ENCODE measurements at places on chromosomes 2 and 18.
A peak's percentile ranks its signal among the peaks of the same experiment; 100 is the strongest.

DNA sequence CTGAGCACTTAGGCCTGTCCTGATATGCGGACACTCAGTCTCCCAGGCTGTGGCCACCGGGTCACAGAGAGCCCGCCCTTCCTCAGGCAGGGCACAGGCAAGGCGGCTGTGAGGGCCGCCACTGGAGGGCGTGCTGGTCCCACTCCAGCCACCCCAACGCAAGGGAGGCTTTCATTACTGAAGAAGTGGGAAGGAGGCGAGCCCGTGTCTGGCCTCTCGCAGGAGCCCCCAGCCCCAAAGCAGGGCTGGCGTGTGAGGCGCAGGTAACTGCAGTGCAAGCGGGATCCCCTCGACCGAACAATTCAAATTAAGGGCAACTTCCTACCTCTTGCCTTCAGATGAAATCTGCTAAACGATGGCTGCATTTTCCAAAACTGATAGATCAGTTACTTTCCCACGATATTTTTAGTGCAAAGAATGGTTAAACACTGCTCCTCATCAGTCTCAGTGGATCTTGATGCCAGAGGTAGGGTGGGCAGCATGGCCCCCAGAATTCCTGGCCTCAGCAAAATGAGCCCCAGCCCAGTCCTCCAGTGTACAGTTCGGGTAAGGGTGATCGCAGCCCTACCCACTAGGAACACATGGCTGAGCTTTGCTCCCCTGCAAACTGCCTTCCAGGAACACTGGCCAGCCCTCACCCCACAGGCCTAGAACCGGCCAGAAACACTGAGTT lies 97.2 kb downstream of the SEPTIN10 start:
- peak; percentile 65 for DNase-seq

DNA sequence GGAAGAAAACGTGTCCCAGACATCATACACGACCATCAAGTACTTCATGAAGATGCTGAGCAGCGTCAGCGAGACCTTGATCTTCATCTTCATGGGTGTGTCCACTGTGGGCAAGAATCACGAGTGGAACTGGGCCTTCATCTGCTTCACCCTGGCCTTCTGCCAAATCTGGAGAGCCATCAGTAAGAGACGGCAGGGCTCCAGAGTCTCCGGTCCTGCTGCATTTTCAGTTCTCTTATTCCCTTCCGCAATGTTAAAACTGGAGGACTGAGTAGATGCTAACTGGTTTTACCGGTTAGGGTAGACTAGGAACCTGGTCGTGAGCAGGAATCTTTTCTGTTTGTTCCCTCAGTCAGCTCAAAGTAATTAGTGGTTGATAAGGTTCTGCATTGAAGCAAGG lies 32.3 kb downstream of the SLC9A4 start:
- no peak for DNase-seq

GRCh38 chr2:224208007-224208406 lies 168.9 kb upstream of the SERPINE2 start:
- DNase-seq = no peak

GRCh38 chr2:85511008-85511811 lies 27.8 kb upstream of the MAT2A start:
- DNase-seq = no peak

DNA sequence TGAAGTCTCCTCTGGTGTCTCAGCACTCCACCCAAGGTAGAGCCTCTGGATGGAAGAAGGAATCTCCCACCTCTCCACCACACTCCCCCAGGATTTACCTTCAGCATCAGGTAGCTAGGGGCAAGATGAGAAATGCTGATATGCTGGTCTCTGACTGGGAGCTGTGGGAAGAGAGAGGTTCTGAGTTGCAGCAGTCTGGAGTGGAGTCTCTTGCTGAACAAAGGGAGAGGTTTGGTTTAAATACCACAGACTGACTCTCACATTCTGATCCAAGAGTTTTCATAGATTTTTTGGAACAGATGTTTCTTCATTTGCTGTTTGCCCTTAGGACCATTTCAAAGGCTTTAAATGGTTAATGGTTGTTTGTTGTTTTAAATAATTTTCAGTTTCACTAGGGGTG lies 1.1 kb upstream of the CFLAR start:
- DNase-seq = no peak

GRCh38 chr2:64859312-64860212 lies 129.6 kb upstream of the SLC1A4 start:
- no peak for DNase-seq

- DNase-seq = no peak
These were observed 84.7 kb downstream of the NEDD4L start for GRCh38 chr18:58128381-58129374.

GRCh38 chr18:58862356-58862755 lies 2.3 kb upstream of the ZNF532 start:
- no peak for DNase-seq

DNA sequence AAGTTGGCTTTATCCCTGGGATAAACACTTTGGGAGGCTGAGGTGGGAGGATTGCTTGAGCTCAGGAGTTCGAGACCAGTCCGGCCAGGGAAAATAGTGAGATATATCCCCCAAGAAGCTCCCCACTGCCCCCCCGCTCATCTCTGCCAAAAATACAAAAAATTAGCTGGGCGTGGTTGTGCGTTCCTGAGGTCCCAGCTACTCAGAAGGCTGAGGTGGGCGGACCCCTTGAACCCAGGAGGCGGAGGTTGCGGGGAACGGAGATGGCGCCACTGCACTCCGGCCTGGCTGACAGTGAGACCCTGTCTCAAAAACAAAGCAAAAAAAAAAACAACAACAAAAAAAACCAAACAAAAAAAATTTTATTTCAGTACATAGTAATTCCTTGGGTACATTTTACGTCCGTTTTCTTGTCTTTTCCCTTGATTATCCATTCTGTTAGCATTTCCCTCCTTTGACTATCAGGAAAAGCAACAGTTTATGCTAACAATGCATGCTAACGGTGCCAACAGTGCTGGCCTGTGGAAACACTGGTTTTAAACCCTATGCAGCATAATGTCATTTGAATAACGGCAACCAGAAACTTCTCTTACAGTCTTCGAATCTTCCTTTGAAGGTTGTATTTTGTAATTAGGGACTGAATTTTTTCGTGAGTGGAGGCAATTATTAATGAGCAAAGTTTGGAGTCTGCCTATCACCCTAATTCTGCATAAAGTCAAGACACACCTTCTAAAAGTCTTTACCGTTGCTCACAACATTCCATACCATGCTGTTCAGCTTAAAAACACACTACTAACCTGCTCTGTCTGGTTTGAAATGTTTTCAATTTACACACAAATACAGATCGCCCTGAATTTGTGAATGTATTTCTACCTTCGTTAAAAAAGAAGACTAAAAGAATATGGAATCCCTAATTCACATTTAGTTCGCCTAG lies 721 bp upstream of the MIB1 start:
- no peak for DNase-seq

DNA sequence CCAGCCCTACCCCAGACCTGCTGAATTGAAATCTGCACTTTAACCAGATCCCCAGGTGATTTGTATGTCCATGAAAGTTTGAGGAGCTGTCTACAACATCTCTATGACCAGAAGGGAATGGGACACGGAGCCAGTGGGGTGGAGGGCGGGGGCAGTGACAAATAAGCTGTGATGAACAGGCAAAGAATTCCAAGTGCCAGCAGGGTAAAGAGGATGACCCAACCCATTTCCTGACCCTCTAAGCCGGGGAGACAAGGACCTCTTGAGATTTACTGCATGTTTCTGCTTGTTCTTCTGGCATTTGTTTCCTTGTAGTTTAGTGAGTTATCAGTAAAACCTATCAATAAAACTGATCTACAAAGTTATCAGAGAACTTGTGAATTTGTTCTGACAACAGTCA lies 8.7 kb downstream of the TET3 start:
- no peak for DNase-seq

- no peak for DNase-seq
These were observed 484.0 kb upstream of the ID2 start for GRCh38 chr2:8197825-8198224.

GRCh38 chr2:20327370-20327769 lies 23.3 kb downstream of the PUM2 start:
- no peak for DNase-seq

GRCh38 chr2:179952658-179953057 lies 54.4 kb downstream of the CWC22 start:
- no peak for DNase-seq

DNA sequence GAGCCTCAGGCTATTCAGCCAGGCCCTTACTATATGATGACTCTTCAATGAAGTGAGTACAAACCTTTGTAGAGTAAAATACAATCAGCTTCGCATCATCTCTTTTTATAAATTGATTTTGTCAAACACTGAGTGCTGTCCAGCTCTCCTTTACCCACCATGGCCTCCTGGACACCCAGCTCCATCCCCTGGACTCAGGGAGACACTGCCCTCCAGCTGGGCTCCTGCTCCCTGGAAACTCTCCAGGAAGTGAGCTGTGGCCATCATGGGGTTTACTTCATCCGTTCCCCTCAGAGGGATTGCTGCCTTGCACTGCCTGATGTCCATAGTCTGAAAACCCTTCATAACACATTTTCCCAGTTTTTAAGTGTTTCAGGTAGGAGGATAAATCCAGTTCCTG lies 82.5 kb upstream of the XIRP2 start:
- no peak for DNase-seq

GRCh38 chr18:37435996-37436395 lies 129.6 kb downstream of the CELF4 start:
- no peak for DNase-seq

GRCh38 chr2:157572725-157573124 lies 55.9 kb downstream of the ACVR1C start:
- peak; percentile 12 for DNase-seq

- DNase-seq = no peak
These were observed 57.1 kb downstream of the CAVIN2 start for GRCh38 chr2:191789796-191790195.

DNA sequence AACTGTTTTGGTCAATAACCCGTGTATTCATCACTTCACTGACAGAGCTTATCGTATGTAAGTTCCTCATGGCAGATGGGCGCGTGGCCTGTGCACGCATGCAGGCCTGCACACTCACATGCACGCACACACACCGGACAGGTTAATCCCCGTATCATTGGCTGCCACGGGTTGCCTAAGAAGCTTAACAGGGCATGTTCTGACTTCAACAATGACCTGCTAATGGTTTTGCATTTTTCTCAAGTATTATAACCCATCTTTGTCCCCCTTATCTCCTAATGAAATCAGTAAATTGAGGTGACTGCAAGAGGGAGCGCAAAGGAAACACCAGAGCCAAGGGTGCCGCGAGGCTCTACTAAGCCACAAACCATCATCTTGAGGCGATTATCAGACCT lies 399.0 kb upstream of the ID2 start:
- DNase-seq = no peak

Measured in COLO829 (cell line).